ENCODE measurements at places on chromosomes 4 and X. TPM values are rescaled to one million over a fixed set of nuclear protein-coding genes. Genes with fewer than 3 reads are reported as not detected.

DNA sequence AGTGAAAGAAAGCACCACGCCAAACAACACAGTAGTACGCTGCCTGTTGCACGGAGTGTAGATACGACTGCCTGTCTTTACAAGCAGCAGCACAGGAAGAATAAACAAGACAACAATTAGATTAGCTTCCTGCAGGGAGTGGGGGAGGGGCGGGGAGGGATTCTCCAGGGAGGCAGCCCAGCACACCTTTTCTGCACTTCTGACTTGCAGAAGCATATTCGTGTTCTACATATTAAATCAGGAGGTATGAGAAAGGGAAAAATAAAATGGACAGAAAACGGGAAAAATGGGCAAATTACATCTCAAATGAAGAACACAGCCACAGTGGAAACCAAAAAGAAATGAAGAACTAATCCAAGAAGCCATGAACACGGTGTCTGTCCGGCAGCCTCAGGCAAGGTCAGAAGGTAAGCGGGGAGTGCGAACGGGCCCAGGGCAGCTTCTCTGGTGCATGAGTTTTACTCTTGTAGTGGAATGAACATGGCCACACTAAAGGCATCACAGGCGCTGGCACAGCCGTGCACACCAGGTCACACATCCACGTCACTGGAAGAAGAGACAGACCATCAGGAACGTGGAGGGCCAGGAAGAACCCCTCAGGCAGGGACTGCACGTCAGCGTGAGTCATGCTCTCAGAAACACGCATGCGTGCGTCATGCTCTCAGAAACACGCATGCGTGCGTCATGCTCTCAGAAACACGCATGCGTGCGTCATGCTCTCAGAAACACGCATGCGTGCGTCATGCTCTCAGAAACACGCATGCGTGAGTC, 20.1 kb upstream of the ADRA2C start:
- H3K4me1 ChIP-seq = peaks cover 14% of the 10 kb centered on the region
- no peak for DNase-seq
- no peak overlapping the region for H3K4me3 ChIP-seq
- H3K36me3 ChIP-seq = peaks cover 7% of the 10 kb centered on the region
- H3K27me3 ChIP-seq = peaks cover 18% of the 10 kb centered on the region
- no peak overlapping the region for H3K27ac ChIP-seq

GRCh38 chr4:184950926-184951325, 67.4 kb upstream of the HELT start:
- no peak overlapping the region for H3K27ac ChIP-seq
- no peak for DNase-seq
- no peaks in the 10 kb centered on the region for H3K4me1 ChIP-seq
- no peaks in the 10 kb centered on the region for H3K36me3 ChIP-seq
- no peak overlapping the region for H3K4me3 ChIP-seq
- peaks cover 10% of the 10 kb centered on the region for H3K27me3 ChIP-seq

DNA sequence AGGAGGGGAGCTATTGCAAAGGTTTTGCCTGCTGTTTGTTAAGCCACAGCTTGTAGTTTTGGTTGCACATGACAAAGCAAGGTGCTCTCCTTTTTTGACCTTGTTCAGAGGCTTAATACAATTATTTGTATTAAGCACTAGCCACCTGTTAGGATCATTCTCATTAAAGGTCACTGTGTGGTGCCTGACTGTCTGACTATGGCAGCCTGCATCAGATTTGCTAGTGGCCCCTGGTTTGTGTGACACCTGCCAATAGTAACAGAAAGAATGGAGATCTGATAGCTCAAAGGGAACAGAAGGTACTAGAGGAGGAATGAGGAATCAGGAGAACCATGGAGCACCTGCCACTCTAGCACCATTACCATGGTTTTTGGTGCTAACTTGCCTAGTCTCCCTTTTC, 102.5 kb downstream of the POLA1 start:
- DNase-seq = no peak
- no peaks in the 10 kb centered on the region for H3K36me3 ChIP-seq
- no peaks in the 10 kb centered on the region for H3K27me3 ChIP-seq
- H3K4me3 ChIP-seq = no peak overlapping the region
- H3K27ac ChIP-seq = no peak overlapping the region

RAB9A gene
- 14.2 TPM for total RNA-seq

DNA sequence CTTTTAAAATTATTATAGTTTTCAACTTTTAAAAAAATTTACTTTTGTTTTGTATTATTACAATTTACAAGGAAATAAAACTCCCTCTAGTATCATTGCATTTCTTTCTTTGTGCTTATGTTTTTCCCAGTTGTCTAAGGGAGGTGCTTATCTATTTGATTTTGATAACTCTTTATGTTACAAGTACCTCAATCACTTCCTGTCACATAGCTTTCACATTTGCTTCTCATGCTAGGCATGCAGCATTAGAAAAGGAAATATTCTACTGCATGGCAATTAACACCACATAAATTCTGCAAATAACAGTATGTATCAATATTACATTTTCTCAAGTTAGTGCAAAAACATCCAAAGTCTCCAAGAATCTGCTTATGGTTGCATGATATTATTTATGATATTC, 180.3 kb upstream of the HS3ST1 start:
- H3K27me3 ChIP-seq = no peaks in the 10 kb centered on the region
- H3K27ac ChIP-seq = no peak overlapping the region
- no peak for DNase-seq
- H3K4me1 ChIP-seq = no peaks in the 10 kb centered on the region
- H3K36me3 ChIP-seq = no peaks in the 10 kb centered on the region

DNA sequence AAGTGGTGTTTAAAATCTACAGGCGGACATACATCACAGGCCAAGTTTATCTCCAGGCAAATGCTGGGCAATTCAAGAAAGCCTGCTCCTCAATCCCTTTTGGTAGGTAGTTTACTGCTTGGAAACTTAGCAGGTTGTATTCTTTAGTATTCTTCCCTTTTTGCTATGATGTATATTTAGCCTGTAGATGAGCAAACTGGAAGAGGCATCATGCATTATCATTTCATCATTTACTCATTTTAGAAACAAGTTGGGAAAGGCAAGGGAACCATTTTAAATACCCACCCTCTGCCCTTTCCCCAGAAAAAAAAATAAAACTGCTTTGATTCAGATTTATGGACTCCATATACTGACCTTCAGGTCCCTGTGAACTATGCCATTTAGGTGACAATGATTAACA, 213.2 kb downstream of the CAMK2D start:
- no peak overlapping the region for H3K4me3 ChIP-seq
- no peaks in the 10 kb centered on the region for H3K27me3 ChIP-seq
- no peaks in the 10 kb centered on the region for H3K4me1 ChIP-seq
- DNase-seq = no peak
- no peaks in the 10 kb centered on the region for H3K36me3 ChIP-seq
- H3K27ac ChIP-seq = no peak overlapping the region

GCNA gene
- total RNA-seq = 2.5 TPM

PCYT1B gene
- 19.5 TPM for total RNA-seq

DNA sequence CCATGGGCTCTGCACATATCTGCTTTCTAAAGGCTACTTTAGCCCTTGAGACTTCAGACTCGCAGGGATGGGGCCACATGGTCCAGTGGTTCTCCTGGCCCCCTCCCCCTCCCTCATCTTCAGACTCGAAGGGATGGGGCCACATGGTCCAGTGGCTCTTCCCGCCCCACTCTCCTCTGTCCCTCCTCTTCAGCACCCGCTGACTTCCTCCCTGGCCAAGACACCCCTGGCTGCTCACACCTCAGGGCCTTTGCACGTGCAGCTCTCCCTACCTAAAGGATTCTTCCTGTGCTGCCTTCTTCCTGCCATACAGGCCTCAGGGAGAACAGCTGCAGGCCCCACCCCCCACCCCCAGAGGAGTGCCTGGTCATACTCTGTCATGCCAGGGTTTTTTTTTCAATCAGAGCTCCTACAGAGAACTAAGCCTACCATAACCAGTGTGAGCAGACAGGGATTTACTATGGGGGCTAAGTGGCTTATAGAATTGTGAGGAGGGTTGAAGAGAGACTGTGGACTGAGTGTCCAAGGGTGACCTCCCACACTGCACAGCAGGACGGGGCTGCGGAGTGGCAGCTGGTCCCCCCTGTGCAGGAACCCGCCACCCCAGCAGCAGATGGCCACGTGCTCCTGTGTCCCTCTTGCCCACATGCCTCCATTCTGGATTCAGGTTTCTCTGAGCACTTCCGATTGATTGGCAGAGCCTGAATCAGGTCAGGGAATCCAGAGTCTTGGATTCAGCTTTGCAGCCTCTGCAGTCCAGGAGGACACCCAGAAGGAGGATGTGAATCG, 6.1 kb upstream of the SPON2 start:
- H3K36me3 ChIP-seq = peaks cover 28% of the 10 kb centered on the region
- peaks cover 8% of the 10 kb centered on the region for H3K27me3 ChIP-seq
- DNase-seq = peak; percentile 66

DNA sequence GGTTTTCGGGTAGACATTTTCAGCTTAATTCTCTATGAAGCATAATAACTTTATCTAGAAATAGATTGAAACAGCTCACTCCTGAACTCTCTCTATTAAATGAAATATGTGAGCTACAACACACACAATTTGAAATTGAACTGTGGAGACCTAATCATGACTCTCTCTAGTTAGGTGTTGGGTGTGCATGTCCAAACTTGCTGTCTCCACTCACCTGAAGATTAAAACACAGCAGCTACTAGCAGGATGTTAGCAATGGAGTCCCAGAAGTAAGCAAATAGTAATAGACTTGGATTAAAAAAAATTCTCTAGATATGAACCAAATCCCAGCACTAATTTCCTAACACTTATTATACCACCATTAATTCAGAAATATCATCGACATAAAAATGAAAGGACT, 173.1 kb downstream of the FSTL5 start:
- no peaks in the 10 kb centered on the region for H3K4me1 ChIP-seq
- H3K27ac ChIP-seq = no peak overlapping the region
- H3K4me3 ChIP-seq = no peak overlapping the region
- no peak for DNase-seq

MSANTD1 gene
- 2.6 TPM for total RNA-seq

Measured in glutamatergic neuron (in vitro differentiated cells).